ENCODE measurements at places on chromosomes 7 and 10.

GRCh38 chr7:124645704-124646103 is 119.9 kb downstream of the GPR37 start:
- DNase-seq, result no peak

DNA sequence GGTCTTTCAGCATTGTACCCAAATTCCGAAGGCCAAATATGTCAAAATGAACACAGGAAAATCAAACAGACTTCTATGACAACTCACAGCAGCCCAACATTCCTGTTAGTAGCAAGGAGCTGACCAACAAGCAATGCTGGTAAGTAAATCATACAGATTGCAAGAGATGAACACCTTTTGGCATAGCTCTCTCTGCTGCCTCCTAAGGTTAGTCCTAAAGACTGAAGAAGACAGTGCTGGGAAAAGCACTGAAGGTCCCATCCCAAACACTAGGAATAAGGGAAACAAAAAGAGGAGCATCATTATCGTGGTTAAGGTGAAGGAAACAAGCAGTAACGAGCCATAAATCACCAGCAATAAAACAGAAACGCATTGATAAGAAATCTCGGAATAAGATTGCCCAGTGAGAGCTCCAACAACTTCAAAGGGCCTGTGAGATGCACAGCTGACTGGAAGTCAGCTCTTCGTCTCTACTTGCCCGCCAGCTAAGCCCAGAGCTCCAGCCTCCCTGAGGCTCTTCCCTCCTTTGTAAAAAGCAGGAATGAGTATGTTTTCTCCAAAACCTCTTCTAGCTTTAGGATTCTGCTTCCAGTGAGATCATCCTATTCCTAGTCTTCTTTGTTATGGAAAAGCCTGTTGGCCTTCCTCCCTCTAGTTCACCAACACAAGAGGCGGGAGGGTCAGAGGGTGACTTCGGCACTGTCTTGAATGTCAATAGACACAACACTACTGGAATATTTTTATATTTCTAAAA is 15.3 kb downstream of the NUDT5 start:
- DNase-seq, result no peak

DNA sequence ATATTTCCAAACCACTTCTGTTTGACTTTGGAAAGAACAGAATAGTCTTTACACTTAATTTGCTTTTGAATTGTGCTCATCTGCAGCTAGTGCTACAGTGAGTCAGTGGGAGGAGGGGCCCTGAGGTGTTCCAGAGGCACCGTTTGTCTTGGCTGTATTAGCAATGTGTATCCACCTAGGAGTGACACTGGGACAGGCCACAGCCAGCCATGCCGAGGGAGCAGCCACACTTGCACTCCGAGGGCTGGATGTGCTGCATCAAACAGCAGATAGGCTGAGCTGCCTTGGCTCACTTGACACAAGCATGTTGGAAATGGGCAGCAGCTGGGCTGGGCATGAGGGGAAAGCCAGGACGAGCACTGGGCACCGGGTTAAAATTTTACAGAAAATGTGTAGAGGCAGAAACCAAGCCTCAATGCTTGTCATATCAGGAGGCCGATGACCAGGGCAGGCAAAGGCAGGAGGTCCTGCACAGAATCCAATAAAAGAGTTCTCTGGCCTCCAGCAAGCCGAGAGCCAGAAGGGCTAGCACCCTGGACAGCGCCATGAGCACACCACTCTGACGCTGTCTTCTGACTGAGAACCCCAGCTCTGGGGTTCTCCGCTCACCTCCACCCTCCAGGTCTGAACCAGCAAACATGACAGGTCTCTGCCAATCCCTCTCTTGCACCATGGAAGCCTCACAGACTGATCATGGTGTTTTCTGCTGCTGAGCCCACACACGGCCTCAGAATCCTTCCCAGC is 163.3 kb downstream of the GRID1 start:
- peak; percentile 4 for DNase-seq

GRCh38 chr10:30542001-30542894 is 87.3 kb downstream of the LYZL2 start:
- DNase-seq, result no peak

GRCh38 chr10:96700374-96701099 is 19.8 kb downstream of the PIK3AP1 start:
- no peak for DNase-seq

GRCh38 chr7:158209435-158209834 is 378.2 kb downstream of the PTPRN2 start:
- no peak for DNase-seq

DNA sequence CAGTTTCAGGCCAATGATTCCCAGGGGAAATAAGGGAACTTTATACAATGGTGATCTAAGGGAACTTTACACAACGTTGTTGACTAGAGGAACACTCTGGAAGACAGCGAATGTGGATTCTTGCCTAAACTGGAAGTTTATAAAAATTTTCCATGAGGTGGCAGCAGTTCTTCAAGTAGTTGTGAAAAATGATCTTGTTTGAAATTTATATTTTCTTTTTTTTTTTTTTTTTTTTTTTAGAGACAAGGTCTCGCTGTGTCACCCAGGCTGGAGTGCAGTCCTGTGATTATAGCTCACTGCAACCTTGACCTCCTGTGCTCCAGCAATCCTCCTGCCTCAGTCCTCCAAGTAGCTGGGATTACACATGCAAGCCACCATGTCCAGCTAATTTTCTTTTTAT is 32.1 kb upstream of the GTF2I start:
- DNase-seq, result no peak

DNA sequence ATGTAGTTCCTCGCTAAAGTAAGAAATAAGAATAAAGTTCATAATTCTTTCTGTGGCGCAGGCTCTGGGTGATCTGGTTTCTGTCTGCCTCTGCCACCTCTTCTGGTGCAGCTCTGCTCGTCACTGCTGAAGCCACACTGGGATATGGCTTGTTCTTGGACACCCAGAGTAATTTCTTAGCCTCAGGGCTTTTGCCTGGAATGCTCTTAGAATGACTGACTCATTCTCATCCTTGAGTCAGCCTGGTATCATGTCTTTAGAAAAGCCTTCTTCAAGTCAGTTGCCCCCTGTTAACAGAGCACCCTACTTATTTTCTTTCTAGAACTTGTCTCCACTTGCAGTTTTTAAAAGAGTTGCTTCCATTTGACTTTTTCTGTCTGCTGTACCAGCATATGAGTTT is 2.0 kb downstream of the ZSCAN25 start:
- no peak for DNase-seq

DNA sequence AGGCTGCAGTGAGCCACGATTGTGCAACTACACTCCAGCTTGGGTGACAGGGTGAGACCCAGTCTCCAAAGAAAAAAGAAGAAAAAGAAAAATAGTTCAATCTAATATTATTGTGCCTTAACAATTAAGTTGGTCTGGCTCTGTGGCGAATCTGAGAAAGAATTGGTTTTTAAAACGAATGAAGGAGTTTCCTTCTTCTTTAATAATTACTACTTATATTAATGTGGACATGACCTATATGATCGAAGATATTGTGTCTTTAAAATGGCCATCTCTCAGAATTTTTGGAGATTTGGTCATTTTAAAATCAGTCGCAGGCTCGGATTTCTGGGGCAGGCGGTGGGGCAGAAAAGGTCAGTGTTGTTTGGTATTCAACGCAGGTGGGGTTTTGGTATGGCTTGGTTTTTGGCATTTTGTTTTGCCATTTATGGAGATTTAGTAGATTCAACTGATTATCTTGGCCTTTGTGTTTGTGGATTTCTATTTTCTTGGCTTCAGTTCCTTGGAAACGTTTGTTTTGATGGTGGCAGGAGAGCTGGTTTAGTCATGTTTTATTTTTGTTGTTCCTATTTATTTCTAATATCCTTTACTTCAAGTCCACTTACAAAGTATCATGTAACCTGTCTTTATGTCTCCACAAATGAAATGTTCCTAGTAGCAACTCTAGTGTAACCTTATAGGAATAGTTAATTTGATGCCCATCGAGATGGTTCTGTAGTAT is 178.8 kb upstream of the MKLN1 start:
- no peak for DNase-seq

DNA sequence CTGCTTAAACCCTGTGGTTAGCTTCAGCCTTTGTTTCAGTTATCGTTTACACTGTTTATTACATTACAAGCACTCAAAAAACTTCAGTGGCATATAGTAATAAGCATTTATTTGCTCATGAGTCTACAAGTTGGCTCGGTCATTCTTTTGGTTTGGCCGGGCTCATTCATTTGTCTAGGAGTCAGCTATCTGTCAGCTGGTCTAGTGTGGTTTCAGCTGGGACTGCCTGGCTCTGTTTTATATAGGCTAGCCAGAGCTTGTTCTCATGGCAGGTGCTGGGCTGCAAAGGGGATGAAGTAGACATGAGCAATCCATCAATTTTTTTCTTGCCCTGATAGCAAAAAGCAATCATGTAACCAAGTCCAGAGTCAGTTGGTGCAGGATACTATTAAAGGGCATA is 103.6 kb downstream of the MKLN1 start:
- no peak for DNase-seq

- no peak for DNase-seq
Measured at GRCh38 chr7:35399840-35400239, 145.9 kb upstream of the TBX20 start.

DNA sequence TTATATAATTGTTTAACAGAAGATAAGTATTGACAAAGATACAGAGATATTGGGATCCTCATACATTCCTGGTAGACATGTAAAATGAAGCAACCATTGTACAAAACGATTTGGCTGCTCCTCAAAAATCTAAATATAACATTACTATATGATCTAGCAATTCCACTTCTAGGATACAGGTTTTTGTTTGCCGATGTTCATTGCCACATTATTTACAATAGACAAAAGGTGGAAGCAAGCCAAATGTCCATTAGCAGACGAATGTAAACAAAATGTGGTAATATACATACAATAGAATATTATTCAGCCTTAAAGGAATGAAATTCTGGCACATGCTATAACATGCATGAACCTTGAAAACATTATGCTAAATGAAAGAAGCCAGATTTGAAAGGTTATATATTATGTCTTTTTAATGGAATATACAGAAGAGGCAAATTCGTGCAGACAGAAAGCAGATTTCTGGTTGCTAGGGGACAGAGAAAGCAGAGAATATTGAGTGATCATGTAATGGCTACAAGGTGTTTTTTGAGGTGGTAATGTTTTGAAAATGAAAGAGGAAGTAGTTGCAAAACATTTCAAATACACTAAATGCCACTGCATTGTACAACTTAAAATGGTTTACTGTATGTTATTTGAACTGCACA is 44.9 kb downstream of the POLR1F start:
- DNase-seq, result no peak

GRCh38 chr7:16630654-16631053 is 14.9 kb downstream of the ANKMY2 start:
- DNase-seq, result no peak

All from stimulated activated CD4-positive, alpha-beta T cell treated with anti-CD3 and anti-CD28 coated beads, Interleukin-4, amount 100 ng/mL, for 48 hours (primary cell).